ENCODE measurements at places on chromosomes 2 and 18.
A peak's percentile ranks its signal among the peaks of the same experiment; 100 is the strongest.

GRCh38 chr18:55264108-55264507 is 304.8 kb upstream of the CCDC68 start:
- DNase-seq = no peak

- DNase-seq = no peak
These were observed 15.4 kb downstream of the PECR start for GRCh38 chr2:216066230-216066629.

DNA sequence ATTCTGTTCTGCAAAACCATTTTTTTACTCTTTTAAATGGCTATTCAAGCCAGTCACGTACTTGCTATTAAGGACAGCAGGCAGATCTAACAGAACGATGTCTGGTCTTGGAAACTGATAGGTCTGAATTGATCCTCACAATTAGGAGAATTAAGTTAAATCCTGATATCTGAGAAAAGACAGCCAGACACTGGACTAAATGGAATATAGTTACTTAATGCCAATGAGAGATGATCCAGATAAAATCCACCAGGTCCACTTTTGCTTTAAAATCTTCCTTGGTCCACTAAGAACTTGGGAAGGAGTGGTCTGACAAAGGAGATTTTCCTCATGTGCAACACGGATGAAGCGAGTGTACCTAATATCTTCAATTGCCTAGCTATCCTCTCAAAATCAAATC is 86.9 kb downstream of the PLEKHM3 start:
- DNase-seq = no peak

DNA sequence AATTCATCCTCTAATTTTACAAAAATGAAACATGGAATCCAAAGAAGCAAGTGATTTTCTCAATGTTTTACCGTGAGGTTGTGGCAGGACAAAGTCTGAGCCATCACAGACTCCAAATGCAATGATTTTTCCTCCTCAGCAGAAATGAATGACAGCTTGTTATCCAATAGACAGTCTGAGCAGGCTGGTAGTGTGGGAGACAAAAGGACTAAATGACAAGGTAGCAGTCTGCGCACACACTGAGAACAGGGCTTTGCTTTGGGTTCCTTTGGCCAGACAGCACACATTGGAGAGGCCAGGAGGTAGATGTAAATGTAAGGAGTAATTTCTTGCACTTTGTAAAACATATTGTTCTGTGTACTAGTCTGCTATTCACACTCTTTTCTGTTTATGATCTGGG is 50.3 kb upstream of the RGPD4 start:
- DNase-seq = no peak

- DNase-seq = no peak
These were observed 20.0 kb downstream of the NAB1 start for GRCh38 chr2:190668892-190669291.

DNA sequence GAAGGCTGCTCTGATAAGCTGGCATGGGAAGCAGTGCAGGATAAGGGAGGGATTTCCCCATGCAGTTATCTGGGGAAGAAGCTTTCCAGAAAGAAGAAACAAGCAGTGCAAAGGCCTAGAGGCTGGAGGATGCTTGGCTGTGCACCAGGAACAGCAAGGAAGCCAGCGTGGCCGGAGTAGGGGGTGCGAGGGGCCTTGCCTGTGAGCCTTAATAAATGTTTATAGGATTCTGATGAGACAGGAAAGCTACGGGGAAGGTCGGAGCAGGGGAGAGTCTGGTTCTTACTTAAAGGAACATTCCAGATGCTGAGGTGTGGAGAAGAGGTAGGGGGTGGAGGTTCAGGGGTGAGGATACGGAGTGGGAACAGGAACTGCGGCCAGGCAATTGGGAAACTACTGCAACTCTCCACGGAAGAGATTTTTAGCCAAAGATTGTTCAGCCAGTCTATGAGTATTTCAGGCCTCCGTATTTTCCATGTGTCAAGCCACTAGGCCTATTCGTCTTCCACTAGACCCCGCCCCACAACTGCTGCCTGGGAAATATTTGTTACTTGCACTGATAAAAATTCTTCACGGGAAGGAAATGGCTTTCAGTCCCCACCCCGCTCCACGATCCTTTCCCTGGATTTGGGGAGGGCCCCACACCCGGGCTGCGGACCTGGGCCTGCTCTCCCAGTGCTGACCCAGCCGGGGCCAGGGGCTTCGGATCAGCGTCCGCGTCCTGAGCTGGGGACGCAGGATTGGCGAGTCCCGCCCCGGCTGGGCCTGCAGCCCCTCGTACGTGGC is 516 bp downstream of the EIF2AK2 start:
- DNase-seq = peak; percentile 35

GRCh38 chr18:58152891-58153290 is 108.9 kb downstream of the NEDD4L start:
- DNase-seq = no peak

- no peak for DNase-seq
These were observed 69.6 kb downstream of the THNSL2 start for GRCh38 chr2:88239781-88240180.

- no peak for DNase-seq
These were observed 432.0 kb upstream of the FAM98A start for GRCh38 chr2:34031097-34031496.

GRCh38 chr18:44590956-44591670 is 89.6 kb upstream of the SETBP1 start:
- no peak for DNase-seq

DNA sequence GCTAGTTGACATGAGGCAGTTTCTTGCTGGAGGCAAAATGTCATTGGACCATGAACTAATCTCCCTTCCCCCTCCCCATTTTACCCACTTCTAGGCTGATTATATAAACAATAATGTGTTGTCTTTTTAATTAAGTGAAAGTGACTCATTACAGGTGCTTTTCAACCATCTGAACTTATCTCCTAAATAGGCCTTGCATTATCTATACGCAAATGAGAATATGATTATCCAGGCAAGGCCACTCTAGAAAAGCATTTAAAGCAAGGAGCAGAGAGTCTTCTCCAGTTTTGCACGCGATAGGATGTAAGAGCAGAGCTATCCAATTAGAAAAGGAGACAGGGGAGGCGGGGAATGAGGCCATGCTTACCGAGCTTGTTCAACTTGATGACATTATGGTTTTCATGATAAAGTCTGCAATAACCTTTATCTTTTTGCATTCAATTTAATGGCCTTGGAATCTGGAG is 286.1 kb upstream of the SIX3 start:
- DNase-seq = no peak

DNA sequence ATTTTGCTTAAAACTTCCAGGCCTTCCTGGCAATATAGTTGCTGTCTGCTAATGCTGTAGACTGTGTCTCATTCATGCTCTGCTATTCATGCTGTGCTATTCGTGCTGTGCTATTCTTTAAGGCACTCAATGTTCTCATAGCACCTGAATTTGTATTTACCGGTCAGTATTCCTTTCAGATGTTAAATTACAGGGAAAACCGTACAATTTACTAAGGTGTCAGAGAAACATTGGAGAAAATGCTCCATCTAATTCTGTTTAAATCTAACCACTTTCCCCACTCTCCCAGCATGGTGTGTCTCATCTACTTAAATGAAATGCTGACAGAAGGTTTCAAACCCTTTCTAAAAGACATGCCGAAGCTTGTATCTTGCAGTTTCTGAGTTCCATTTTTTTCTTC is 25.0 kb downstream of the FAM171B start:
- DNase-seq = no peak

DNA sequence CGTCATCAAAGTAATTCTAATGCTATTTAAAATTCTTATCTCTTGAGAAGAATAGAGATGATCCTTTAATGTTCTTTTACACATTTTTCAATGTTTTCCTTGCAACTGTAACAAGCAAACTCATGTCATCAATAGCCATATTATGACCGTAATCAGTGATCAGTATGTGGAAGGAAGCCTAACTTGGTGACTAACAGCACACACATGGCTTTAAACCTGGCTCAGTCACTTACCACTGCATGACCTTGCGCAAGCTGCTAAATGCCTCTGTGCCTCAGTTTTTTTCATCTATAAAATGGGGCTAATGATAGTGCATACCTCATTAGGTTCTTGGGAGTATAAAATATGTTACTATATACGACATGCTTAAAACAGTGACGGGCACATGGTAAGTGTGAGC is 149.7 kb downstream of the BCL2 start:
- DNase-seq = no peak

- DNase-seq = no peak
These were observed 105.6 kb upstream of the CD302 start for GRCh38 chr2:159903443-159904126.

GRCh38 chr2:196415384-196415783 is 224.1 kb upstream of the CCDC150 start:
- no peak for DNase-seq

DNA sequence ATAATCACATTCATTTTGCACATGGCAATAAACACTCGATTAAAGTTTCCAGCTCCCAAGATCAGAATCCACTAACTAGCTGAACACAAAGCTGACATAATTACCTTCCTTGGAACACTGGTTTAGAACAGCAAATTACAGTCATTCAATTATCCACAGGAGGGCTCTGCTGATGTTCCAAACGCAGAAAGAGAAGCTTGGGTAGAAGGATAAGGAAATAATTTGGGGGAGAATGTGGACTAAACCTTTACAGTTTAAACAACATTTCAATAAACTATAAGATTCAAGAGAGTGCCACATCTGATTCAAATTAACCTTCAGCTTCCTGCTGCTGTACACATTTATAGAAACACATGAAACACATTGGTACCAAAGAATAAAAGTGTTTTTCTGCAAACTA is 67.8 kb upstream of the ARL4C start:
- peak; percentile 60 for DNase-seq

- no peak for DNase-seq
These were observed 47.2 kb upstream of the MGAT4A start for GRCh38 chr2:98778151-98778550.

DNA sequence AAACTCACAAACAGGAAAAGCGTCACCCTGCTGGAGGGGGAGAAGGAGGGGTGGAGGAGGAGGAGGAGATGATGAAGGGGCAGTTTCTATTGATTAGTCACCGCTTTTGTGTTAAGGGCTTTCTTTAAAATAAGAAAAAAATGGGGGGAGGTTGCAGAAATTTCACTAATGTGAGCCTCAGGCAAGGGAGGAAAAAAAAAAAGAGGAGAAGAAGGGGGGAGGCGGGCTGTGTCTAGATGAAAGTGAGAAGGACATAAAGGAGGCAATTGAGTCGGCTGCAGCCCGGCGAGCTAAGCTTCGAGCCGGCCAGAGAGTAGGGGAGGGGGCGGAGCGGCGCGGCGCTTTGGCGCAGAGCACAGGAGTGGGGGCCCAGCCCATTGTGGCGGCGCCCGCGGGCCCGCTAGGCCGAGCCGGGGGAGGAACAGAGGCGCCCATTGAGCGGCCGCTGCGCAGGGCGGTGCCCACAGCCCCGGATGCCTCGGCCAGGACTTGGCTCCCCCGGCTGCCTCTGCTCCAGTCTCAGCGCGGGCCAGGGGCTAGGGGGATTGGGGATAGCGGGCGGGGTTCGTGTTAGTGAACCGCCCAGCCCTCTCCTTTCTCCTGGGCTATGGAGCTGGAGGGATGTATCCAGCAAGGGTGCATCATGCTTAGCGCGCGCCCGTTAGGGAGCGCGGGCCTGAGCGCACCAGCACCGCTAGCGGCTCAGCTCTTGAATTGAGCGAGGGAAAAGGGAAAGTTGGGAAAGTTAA is 7.9 kb downstream of the PAX3 start:
- no peak for DNase-seq

- no peak for DNase-seq
These were observed 31.3 kb upstream of the CHMP1B start for GRCh38 chr18:11819938-11820337.

- no peak for DNase-seq
These were observed 117.4 kb upstream of the RPRM start for GRCh38 chr2:153595939-153596338.

DNA sequence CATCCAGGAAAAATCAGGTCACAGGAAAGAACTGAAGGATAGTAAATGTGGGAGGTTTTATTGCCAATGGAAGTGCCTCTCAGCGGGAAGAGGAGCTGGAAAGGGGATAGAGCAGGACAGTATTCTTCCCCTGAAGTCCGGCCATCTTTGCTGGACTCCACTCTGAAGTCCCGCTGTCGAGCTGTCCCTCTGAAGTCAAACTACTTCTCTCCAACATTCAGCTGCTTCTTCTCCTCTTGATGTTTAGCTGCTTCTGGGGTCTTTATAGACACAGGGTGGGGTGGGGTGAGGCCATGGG is 23.5 kb upstream of the SLC39A10 start:
- DNase-seq = no peak

GRCh38 chr2:193442293-193442692 is 1247.6 kb upstream of the TMEFF2 start:
- no peak for DNase-seq

- no peak for DNase-seq
These were observed 108.7 kb downstream of the EN1 start for GRCh38 chr2:118738524-118739308.

DNA sequence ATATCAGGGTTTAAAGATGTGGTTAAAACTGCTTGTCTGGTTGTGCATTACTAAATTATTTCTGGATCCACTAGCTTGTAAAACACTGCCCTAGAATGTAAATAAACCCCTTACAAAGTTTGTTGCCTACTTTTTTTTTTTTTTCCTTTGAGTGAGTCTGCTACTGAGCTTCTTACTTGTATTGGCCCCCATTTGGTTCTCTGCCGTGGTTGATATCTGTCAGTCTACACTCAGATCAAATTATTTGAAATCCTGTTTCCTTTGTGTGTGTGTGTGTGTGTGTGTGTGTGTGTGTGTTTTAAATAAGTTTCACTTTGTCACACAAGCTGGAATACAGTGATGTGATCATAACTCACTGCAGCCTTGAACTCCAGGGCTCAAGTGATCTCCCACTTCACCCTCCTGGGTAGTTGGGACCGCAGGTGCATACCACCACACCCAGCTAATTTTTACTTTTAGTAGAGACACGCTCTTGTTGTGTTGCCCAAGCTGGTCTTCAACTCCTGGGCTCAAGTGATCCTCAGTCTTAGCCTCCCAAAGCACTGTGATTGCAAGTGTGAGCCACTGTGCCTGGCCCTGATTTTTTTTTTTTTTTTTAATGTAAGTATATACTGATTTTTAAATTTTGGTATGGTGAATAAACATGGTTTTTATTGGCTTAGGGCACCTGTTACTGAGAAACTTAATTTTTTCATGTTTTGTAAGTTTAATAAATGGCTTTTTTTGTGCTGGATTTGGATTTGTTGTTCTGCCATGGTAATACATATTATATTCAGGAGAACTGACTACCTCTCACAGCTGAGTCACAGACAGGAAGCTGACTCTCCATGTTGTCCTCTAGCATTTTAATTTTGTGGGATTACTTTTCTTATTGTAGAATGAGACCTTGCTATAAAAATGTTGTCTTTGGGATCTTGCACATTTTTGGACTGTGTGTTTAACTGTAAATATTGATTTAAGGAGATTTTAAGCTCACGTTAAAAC is 48.5 kb downstream of the MAP4K4 start:
- no peak for DNase-seq

DNA sequence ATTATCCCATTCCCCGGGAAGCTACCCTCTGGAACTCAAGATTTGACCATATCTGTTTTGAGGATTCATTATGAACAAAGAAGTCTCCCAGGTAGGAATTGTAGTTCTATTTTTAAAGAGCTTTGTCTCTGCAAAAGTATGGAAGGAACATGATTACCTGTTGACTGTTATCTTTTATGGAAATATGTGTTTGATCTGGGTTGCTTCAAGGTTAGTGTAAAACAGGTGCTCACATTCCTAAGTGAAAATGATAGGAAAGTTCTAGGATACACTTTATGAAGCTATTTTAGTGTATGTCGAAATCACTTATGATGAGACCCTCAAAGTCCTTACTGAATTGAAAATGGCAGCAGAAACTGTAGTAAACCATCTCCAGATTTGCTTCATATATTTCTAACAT is 149.2 kb downstream of the PTRHD1 start:
- no peak for DNase-seq

GRCh38 chr2:25303633-25304236 is 38.0 kb downstream of the DNMT3A start:
- no peak for DNase-seq

All from NCI-H774 (cell line).